ENCODE measurements at places on chromosomes 5 and 9. TPM values are rescaled to one million over a fixed set of nuclear protein-coding genes. Genes with fewer than 3 reads are reported as not detected.

The PHYHD1 gene
- total RNA-seq = 19.4 TPM

The HMCN2 gene
- 6.0 TPM for total RNA-seq

The ADAMTS16 gene
- 4.9 TPM for total RNA-seq

The NR6A1 gene
- 3.2 TPM for total RNA-seq

The UBAC1 gene
- total RNA-seq = 39.9 TPM

The LHX6 gene
- total RNA-seq = 1.9 TPM

The MARCOL gene
- total RNA-seq = not detected

The BTNL3 gene
- total RNA-seq = not detected

The SYK gene
- 5.9 TPM for total RNA-seq

The VCAN gene
- total RNA-seq = 308 TPM

The LIFR gene
- 60.8 TPM for total RNA-seq

The CAMK2A gene
- total RNA-seq = 3.8 TPM

The EQTN gene
- 1.2 TPM for total RNA-seq

The PCDHGA9 gene
- total RNA-seq = 21.7 TPM

The FAM120A gene
- 85.7 TPM for total RNA-seq

The TMEM245 gene
- total RNA-seq = 99.2 TPM

The THBS4 gene
- total RNA-seq = 217 TPM

The SVEP1 gene
- total RNA-seq = 27.3 TPM

The ARHGAP26 gene
- total RNA-seq = 38.8 TPM

The GADD45G gene
- total RNA-seq = 130 TPM

The ADGRV1 gene
- 287 TPM for total RNA-seq

The C7 gene
- total RNA-seq = 7.5 TPM

The IL5 gene
- not detected for total RNA-seq

The CPLANE1 gene
- 72.5 TPM for total RNA-seq

The ANKRD18A gene
- 4.6 TPM for total RNA-seq

The RNF208 gene
- total RNA-seq = 2.7 TPM

The B4GALT1 gene
- total RNA-seq = 29.8 TPM

The RETREG1 gene
- total RNA-seq = 39.2 TPM

The NTNG2 gene
- 34.3 TPM for total RNA-seq

The SH3TC2 gene
- 19.6 TPM for total RNA-seq

The LPAR1 gene
- total RNA-seq = 50.1 TPM

The ALDH7A1 gene
- total RNA-seq = 84.9 TPM

The SAPCD2 gene
- total RNA-seq = 4.3 TPM

The PTAR1 gene
- total RNA-seq = 206 TPM

The TAF1L gene
- not detected for total RNA-seq

The MVB12B gene
- total RNA-seq = 34.1 TPM

The CFAP77 gene
- total RNA-seq = 0.66 TPM

The DMAC1 gene
- 16.5 TPM for total RNA-seq

The GFPT2 gene
- 17.5 TPM for total RNA-seq

The PGM5 gene
- total RNA-seq = 61.8 TPM

The CCDC192 gene
- total RNA-seq = not detected
